ENCODE measurements at places on chromosomes 2 and 18.

DNA sequence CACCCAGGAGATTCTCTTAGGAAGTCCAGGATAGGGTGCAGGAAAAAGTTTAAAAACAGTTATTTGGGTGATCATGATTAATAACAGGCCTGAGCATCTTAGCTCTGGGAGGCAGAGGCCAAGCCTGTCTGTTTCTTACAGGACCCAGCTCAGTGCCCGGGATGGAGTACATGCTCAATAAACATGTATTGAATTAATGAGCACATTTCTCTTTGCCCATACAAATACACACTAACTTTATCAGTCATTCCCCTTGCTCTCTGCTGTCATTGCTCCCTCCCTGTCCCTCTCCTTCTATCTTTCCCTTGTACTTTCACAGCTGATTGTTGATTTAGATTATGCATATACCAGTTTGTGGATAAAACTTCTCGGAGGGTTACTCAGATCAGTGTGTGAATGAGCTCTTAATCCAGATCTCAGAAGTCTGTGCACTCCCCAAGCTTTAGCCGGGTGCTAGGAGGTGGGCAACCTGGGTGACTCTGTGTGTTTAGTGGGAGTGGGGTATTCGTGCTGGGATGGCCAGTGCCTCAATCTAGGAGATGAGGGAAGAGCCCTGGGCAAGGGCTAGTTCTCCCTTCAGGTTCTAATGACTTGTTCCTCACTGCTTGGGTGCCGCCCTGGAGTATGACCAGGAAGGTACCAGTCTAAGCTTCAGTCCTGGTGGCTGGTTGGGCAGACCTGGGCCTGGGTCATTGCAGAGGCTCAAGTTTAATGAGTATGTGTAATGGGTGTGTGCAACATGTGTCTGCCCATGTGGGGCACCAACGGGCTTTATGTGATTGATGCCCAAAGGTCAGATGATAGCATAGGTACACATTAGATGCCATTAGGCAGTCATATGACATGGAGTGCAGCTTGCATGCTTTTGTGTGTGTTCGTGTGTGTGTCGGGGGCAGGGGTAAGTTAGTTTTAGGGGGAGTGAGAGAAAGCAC, 10.6 kb downstream of the EMX1 start:
- no peak for DNase-seq

DNA sequence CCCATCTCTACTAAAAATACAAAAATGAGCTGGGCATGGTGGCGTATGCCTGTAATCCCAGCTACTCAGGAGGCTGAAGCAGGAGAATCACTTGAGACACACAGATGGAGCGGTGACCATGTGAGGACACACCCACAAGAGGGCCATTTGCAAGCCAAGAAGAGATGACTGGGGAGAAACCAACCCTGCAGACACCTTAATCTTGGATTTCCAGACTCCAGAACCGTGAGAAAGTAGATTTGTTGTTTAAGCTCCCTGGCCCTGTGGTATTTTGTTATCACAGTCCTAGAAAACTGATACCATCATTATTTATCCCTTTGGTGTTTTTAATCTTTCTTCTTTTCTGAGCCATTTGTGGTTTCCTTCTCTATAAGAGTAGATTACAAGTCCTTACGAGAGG, 88.6 kb upstream of the ID2 start:
- DNase-seq = no peak

GRCh38 chr18:13268158-13269012, 49.8 kb downstream of the LDLRAD4 start:
- no peak for DNase-seq

GRCh38 chr18:74530584-74530862, 3.8 kb upstream of the CNDP1 start:
- DNase-seq = no peak

- no peak for DNase-seq
Measured at GRCh38 chr2:72915907-72916742, 1.2 kb upstream of the EMX1 start.
